ENCODE measurements at places on chromosomes 16 and 17.

DNA sequence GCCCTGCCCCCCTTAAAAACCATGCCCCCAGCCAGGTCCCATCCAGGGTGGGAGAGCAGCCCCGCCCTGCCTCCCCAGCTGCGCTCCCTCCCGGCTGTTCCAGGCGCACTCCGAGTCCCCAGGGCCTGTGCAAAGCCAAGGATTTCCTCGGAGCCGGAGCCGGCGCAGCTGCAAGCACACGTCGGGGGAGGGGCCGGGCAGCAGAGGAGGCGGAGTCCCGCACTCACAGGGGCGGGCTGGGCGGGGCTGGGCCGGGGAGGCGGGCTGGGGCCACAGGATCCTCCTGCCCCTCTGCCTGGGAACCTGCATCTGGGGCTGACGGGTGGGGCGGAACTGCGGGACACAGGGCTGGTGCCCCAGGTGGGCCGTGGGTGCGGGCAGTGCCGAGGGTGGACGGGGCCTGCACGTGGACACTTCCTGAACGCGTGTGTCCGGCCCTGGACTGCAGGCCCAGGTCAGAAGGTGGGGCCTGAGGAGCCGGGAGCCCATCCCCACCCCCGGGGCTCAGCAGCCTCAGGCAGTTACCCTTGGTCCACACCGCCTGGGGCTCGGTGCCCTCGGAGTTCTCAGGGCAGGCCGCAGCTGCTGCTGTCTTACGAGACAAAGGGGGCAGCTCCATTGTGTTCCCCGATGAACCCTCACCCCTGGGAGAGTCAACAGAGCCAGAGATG, 24.0 kb upstream of the SSTR5 start:
- no peak for DNase-seq

DNA sequence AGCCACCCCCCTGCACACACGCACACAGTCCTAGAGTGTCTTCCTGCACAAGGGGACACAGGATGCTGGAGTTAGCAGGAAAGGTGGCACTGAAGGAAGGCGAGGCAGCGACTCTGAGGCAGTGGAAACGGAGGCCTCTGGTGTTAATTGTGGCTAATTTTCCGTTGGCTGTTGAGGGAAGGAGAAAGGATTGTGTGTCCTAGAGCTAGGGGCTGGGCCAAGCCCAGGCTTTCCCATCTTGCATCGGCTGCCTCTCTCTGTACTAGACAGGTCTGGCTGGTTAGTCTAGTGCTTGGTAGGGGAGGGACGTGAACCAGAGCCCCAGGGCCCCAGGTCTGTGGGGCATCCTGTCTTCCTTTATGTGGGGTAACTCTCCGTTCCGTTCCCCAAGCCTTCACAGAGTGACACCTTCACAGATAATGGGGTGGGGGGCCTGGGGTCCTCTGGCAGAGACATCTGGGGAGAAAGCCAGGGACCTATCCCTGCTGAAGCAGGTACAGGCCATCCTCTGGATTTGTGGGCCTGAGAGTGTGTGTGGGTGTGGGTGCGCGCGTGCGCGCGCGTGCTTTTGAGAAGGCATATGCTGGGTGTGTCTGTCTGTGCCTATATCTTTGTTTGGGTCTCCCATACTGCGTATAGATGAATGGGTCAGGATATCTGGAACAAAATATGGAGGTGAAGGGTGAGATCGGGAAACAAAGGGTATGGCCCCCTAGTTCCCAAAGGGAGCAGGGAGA, at the start of gene CHD3:
Gene CHD3 (plus strand): TSS at position 606 of the 737 bp plus-strand sequence. CDS start 212 bp downstream, outside the sequence.
- DNase-seq, result no peak

- no peak for DNase-seq
These were observed 24.4 kb upstream of the PMP22 start for GRCh38 chr17:15289285-15290183.

- no peak for DNase-seq
These were observed 229.7 kb downstream of the SNX29 start for GRCh38 chr16:12206098-12206748.

GRCh38 chr16:3646348-3646920, 8.1 kb upstream of the DNASE1 start:
- DNase-seq, result no peak

GRCh38 chr17:69427486-69428197, 13.1 kb downstream of the MAP2K6 start:
- DNase-seq, result no peak

Data from GM12892 (cell line).